ENCODE measurements at places on chromosomes 7 and 10.
A peak's percentile ranks its signal among the peaks of the same experiment; 100 is the strongest.

GRCh38 chr10:122298598-122299301 is 27.7 kb downstream of the BTBD16 start:
- DNase-seq: peak; percentile 68

DNA sequence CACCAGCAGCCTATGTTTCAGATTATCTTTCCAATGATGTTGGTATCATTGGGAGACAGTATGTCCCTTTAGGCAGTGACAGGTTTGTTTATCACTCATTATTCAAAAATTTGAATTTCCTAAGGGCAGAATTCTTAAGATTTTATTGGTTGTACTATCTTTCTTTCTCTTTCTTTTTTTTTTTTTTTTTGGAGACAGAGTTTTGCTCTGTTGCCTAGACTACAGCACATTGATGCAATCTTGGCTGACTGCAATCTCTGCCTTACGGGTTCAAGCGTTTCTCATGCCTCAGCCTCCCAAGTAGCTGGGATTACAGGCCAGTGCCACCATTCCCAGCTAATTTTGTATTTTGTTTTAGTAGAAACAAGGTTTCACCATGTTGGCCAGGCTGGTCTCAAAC is 111.2 kb downstream of the PON1 start:
- DNase-seq: no peak

GRCh38 chr10:3867454-3868270 is 82.7 kb upstream of the KLF6 start:
- DNase-seq: no peak

- DNase-seq: no peak
Observed at GRCh38 chr7:74429153-74429747, 24.5 kb upstream of the GTF2IRD1 start.

- no peak for DNase-seq
Observed at GRCh38 chr10:43389867-43390266, 18.4 kb downstream of the FXYD4 start.

- no peak for DNase-seq
Observed at GRCh38 chr7:107865956-107866775, 24.8 kb upstream of the DLD start.

DNA sequence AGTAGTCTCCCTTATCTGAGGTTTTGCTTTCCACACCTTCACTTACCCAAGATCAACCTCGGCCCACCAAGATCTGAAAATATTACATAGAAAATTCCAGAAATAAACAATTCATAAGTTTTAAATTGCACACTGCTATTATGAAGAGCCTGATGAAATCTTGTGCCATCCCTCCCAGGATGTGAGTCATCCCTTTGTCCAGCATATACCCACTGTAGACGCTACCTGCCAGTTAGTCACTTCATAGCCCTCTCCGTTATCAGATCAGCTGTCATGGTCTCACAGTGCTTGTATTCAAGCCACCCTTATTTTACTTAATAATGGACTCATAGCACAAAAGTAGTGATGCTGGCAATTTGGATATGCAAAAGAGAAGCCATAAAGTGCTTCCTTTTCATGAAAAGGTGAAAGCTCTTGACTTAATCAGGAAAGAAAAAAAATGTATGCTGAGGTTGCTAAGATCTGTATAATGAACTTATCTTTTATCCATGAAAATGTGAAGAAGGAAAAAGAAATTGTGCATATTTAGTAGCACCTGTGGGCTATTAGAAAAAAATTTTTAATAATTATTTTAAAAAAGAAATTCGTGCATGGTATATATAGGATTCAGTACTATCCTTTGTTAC is 9.8 kb upstream of the MRPS16 start:
- DNase-seq: peak; percentile 59

- DNase-seq: no peak
Observed at GRCh38 chr10:128001849-128002248, 94.9 kb downstream of the PTPRE start.

DNA sequence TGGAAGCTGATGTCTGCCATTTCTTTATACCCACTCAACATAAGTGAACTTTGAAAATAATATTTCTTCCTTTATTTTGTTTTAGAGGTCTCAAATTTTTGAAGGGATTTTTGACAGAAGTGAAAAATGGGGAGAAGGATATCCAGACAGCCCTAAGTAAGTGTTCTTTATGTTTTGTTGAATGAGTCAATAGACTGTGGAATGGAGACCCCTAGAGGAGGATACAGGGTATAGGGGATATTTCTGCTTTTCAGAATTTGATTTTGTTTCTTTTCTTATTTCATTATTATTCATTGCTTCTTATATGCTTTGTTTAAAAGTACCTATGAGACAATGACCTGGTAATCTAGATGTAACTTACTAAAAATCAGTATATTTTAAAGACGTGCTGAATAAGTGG is 34.4 kb downstream of the PLEKHA8 start:
- DNase-seq: peak; percentile 59
